ENCODE measurements at places on chromosomes 3 and 15.

DNA sequence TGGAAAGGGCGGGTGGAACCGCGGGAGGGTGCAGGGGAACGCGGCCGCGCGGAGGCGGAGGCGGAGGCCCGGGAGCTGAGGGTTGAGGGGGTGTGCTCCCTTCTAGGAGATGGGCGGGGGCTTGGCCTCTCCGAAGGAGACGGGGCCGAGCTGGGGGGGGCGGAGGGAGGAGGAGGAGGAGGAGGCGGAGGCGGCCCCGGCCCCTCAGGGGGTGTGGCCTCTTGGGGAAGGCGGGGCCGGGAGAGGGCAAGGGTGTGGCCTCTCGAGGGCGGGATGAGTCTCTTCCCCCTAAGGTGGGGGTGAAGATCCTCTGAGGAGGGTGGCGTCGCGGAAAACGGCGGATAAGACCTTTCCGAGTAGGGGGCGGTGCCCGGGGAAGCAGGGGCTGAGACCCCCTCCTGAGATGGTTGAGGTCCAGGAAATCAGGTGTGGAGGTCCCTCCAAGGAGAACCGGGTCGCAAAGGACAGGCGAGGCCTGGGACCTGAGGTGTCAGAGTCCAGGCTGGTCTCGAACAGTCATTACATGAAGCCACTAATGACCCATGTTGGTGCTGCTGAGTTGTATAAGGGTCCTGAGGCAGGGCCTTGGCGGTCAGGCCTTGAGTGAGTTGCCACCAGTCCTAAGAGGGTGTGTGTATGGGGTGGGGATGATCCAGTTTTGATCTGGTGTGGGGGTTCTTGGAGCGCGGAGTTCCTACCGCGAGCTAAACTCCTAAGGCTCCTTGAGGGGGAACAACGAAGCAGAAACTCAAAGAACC, 759 bp downstream of the WDR6 start:
- peak; percentile 90 for DNase-seq

DNA sequence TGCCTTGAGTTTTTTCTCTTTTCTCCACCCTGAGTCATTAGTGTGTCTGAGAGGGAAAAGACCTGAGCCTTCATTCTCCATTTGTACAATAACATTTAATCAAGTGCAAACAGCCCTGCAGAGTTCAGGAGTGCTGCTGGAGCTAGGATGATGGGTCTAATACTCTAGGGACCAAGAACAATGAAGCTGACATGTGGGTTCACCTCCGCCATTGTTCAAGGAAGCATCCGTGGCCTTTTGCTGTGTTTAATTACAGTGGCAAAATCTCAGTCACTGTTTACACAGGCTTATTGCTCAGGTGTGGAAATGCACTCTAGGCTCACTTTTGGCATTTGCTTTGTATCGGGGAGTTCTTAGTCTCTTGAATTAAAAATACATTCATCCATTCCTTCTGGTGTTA, 259.6 kb downstream of the LRTM1 start:
- no peak for DNase-seq

- no peak for DNase-seq
These were observed 1.6 kb downstream of the CDV3 start for GRCh38 chr3:133575086-133575485.

DNA sequence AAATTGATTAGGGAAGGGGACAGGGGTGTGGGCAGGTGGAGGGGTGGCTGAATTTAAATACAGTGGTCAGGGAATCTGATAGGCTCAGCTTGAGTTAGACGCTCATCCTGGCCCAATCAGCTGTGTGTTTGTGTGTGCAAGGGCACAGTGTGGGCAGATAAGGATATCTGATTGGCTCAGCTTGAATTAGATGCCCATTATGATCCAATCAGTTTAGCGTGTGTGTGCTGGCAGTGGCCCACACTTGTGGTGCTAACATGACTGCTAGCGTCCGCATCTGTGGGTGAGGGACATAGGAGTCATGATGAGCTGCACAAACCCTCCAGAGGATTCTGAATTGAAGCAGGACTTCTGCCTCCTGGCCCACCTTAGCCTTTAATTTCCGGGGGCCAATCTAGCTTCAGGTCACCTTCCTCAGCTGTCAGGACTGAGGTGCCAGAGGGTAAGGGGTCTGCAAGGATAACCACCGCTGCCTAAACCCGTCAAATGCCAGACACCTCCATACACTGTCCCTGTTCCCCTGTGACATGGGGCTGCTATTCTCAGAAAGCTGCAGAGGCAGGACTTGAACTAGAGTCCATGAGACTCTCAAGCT, 97.3 kb downstream of the CORO2B start:
- no peak for DNase-seq

- peak; percentile 51 for DNase-seq
These were observed 12.1 kb upstream of the RTP2 start for GRCh38 chr3:187714404-187714979.

- no peak for DNase-seq
These were observed 31.7 kb downstream of the AKAP13 start for GRCh38 chr15:85412066-85412465.

- no peak for DNase-seq
These were observed 83.4 kb upstream of the POU1F1 start for GRCh38 chr3:87359826-87360225.

GRCh38 chr3:128324911-128325592, 141.6 kb downstream of the DNAJB8 start:
- no peak for DNase-seq

- no peak for DNase-seq
These were observed 215.2 kb upstream of the SGO1 start for GRCh38 chr3:20401253-20401652.

GRCh38 chr3:58198362-58198761, 12.4 kb downstream of the DNASE1L3 start:
- DNase-seq, result no peak

GRCh38 chr15:59221511-59222505, 15.2 kb downstream of the LDHAL6B start:
- peak; percentile 84 for DNase-seq

GRCh38 chr3:69856965-69857705, 117.9 kb downstream of the MITF start:
- DNase-seq, result no peak

Measured in NCI-H226 (cell line).